ENCODE measurements at places on chromosomes 7 and 10.

DNA sequence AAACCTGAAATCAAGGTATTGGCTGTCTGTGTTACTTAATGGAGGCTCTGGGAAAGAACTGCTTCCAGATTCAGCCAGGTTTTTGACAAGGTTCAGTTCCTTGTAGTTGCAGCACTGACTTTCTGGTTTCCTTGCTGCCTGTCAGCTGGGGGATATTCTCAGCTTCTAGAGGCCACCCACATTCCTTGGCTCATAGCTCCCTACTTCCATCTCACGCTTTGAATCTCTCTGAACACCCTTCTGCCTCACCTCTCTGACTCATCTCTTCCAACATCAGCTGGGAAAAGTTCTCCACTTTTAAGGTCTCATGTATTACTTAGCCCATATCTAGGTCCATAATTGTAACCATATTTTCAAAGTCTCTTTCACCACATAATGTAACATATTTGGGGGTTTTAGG is 22.9 kb upstream of the GPR22 start:
- DNase-seq: no peak

- peak; percentile 78 for DNase-seq
Observed at GRCh38 chr7:116984917-116985316, 31.6 kb downstream of the ST7 start.

GRCh38 chr10:93198401-93199131 is 124.9 kb downstream of the CYP26A1 start:
- no peak for DNase-seq

GRCh38 chr7:151304856-151305255 is 36.8 kb upstream of the NUB1 start:
- no peak for DNase-seq

GRCh38 chr10:71933651-71934050 is 30.5 kb upstream of the CHST3 start:
- no peak for DNase-seq

GRCh38 chr7:136925556-136925955 is 57.1 kb downstream of the CHRM2 start:
- DNase-seq: no peak

- no peak for DNase-seq
Observed at GRCh38 chr10:121911421-121911697, 16.5 kb downstream of the ATE1 start.

- no peak for DNase-seq
Observed at GRCh38 chr10:110093722-110094121, 85.9 kb downstream of the ADD3 start.

DNA sequence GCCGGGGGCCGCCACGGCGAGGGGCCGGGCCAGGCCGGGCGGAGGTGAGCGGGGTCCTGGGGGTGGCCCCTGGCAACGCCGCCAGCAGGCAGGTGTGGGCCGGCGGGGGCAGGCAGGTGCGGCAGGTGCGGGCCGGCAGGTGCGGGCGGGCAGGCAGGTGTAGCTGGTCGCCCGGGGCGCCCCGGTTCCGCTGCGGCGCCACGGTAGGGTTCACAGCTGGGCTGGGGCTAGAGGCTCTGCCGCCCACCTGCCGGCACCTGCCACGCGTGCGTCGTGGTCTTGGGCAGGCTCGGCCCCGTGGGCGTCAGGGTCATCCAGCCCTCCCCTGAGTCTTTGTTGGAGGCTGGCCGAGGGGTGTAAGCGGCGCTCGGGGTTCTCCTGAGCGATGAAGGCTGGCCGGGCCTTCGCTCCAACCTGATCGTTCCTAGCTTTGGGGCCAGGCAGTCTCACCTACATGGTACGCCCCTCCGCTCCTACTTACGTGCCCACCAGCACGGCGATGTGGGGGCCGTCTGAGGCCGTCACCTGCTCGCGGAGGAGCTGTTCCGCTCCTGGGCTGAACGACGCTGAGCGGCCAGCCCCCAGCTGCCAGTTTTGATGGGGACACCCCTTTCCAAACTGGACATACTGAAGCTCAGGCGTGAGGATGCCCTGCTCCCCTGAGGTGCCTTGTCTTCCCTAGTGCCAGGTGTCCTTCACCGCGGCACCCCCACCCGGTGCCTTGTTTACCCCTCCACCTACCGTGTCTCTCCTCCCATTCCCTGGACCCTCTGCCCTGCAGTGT is 493 bp downstream of the ZMIZ2 start:
- no peak for DNase-seq

DNA sequence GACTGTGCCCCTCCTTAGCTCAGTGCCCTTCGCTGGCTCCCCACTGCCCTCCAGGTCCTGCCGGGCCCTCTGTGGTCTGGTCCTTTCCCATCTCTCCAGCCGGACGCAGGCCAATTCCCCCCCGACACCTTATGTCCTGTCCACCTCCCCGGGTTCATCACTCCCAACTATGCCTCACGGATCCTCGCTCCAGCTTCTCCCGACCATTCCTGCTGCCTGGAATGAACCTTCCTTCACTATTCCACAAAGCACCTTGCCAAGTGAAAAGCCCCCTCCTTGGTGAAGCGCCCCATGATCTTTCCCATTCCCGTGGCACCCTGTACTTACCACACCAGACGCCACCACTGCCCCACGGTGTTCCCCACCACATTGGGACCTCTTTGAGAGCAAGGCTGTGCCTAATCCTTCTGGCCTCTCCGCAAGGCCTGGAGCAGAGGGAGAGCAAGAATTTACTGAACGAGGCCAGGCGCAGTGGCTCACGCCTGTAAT is 47.2 kb downstream of the TMEM270 start:
- DNase-seq: no peak

GRCh38 chr10:117710181-117710798 is 167.7 kb downstream of the EMX2 start:
- no peak for DNase-seq

DNA sequence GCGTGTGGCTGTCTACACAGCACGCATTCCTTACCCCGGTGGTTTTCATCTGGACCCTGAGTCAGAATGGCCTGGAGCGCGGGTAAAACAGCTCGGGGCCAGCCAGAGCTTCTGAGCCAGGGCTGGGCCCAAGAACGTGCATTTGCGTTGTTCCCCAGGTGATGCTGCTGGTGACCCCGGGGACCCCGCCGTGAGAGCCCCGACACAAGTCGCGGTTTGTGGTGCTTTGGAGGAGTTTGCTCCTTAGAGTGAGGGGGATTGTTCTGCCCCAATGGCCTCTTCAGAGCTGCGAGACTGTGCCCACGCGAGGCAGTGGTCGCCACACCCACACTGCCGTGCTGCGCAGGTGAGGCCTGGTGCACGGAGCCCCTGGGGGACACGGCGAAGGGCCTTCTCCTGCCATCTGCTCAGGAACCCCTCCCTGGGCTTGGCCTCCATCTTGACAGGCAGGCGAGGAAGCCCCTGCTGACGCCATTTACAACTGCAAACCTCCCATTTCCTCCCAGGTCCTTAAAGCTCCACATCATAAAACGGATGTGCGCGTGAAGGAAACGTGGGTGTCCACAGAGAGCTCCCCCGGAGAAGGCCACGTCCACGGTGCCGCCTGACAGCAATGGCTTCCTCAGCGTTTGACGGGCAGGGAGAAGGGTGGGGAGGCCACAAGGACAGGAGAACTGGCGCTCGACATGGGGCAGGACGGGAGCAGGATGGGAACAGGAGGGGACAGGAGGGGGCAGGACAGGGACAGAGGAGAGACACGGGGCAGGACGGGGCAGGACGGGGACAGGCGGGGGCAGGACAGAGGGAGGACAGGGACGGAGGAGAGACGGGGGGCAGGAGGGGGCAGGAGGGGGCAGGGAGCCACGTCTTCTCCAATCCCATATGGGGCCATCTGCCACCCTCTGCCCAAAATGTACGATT is 477.2 kb downstream of the DNAJB6 start:
- no peak for DNase-seq

- DNase-seq: no peak
Observed at GRCh38 chr7:12783421-12784095, 96.1 kb downstream of the ARL4A start.

DNA sequence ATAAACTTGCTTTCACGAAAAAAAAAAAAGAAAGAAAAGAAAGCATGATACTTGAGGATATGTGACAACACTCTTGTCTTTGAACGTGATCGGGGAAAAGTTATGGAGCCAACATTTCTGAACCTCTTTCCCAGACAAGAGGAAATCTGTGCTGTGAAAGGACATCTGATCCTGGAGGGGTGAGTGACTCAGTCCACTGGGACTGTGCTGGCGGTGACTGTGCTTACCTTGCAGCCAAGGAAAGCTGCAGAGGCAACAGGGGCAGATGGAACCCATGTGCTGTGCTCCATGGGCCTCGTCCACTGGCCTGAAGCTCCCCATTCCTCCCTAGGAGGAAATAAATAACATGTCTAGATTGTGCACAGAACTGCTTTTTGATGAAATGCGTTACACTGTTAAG is 116.5 kb upstream of the RAB11FIP2 start:
- no peak for DNase-seq

GRCh38 chr10:13739183-13739582 is 152.4 kb downstream of the PRPF18 start:
- no peak for DNase-seq

DNA sequence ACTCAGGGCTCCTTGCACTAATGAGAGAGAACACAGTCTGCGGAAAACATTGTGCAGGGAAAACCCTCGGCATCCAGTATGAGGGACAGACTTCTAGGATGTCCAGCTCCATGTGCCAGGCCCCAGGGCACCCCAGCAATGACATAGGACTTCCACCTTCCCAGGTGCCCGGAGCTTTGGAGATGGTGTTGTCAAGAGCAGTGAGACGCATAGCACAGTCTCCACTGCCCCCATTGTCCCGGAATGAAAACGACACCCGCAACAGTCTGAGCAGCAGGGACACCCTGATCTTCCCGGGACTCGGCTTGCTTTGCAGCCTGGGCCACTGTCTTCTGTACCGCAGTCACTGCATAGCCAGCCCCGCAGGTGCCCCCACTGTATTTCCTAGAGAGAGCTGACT is 339.2 kb upstream of the ADARB2 start:
- no peak for DNase-seq

- no peak for DNase-seq
Observed at GRCh38 chr7:143892527-143893300, 9.3 kb downstream of the TCAF1 start.

- no peak for DNase-seq
Observed at GRCh38 chr7:90771281-90771680, 175.2 kb downstream of the CDK14 start.

- DNase-seq: no peak
Observed at GRCh38 chr10:58963101-58963534, 213.3 kb upstream of the PHYHIPL start.

DNA sequence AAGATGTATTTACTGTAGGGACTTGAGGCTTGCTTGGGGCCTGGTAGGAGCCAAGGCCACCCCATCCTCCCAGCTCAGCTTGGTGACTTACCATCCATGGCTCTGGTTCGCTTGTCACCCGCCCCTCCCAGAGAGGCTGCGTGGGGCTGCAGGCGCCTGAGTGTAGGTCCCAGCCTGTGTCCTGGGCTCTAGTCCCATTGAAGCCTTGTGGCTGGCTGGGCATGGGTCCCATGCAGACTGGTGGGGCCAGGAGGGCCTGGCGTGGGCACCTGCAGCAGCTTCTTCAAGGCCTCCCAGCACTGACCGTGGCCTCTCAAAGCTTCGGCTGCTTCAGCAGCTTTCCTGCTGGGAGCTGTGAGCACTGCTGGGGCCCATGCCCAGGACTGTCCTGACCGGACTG is 118.1 kb downstream of the INPP5A start:
- no peak for DNase-seq

GRCh38 chr10:62978482-62978881 is 154.6 kb upstream of the NRBF2 start:
- DNase-seq: no peak

- peak; percentile 79 for DNase-seq
Observed at GRCh38 chr10:130136226-130137089, at the start of gene GLRX3. Gene GLRX3 (plus strand): TSS chr10:130136391. CDS start chr10:130136421, 30 bp downstream.

GRCh38 chr10:83252596-83252995 is 886.7 kb upstream of the GHITM start:
- DNase-seq: no peak

- DNase-seq: no peak
Observed at GRCh38 chr7:90961037-90961725, 303.1 kb upstream of the FZD1 start.

- no peak for DNase-seq
Observed at GRCh38 chr7:66380272-66380888, 175.2 kb downstream of the TPST1 start.

DNA sequence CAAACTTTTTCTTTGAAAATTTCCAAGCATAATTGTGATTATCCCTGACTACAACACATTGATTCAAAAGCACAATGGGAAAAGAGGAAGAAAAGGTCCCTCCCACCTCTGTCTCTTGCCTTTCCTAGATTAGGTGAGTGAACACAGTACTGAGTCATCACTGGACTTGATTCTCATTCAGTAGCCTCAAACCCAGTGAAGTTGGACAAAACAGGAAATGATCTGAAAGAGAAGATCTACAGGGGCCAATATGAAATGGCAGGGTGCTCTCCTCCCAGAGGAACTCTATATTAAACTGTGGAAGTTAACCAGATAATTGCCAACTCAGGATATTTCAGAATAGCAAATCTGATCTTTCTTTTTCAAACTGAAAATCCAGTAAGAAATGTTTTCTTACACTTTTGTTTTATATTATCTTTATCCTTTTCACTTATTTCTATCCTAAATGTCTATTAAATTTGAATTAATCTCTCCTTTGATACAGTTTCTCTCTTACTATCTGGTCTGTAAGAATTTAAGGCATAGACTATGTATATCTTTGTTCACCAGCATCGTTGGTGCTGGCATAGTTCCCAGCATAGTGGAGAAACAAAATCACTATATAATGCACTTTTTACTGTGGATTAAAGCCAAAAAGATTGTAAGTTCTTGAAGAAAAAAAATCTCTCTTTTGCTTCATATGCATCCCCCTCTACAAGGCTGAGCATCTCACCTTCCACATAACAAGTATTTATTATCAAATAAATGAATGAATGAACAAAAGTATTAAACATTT is 41.4 kb upstream of the IKZF1 start:
- no peak for DNase-seq

- no peak for DNase-seq
Observed at GRCh38 chr10:72068901-72069446, 19.4 kb downstream of the SPOCK2 start.

DNA sequence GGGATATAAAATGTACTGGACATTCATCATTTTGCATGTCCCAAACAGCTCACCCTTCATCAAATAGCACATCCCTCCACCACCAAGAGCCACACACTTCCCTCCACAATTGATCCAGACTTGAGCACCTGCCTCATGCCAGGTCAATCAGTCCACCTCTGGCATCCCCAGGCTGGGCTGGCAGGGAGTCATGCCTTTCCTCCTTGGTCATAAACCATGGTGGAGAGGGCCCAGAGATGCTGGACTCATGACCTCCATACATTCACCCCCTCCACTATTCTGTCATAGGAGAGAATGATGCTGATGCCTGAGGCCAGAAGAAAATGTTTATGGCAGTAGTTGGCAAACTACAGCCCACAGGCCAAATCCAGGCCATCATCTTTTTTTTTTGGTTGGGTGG is 16.1 kb upstream of the GDF10 start:
- no peak for DNase-seq
